ENCODE measurements at places on chromosomes 1 and 21. TPM values are rescaled to one million over a fixed set of nuclear protein-coding genes. Genes with fewer than 3 reads are reported as not detected.

- H3K27me3 ChIP-seq: no peaks in the 10 kb centered on the region
- H3K4me1 ChIP-seq: no peaks in the 10 kb centered on the region
- no peak overlapping the region for H3K4me3 ChIP-seq
- H3K36me3 ChIP-seq: no peaks in the 10 kb centered on the region
These were observed 179.9 kb downstream of the NPHP4 start for GRCh38 chr1:5812295-5812694.

DNA sequence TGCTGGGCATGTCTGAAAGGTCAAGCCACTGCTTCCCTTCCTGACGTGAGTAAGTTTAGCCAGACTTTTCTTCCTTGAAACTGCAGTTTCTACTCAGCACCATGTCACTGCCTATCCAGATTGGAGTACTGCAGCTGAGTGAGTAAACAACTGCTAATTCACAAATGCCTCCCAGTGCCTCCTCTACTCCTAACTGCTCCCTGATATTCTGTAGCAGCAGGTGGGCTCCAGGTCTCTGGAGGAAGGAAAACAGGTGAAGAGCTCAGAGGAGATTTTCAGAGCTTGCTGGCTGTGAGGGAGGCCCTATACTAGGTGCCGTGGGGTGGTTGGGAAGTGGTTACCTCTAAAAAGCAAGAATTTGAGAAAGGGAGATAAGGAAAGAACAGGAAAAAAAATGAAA, 96.5 kb downstream of the KIF14 start:
- no peak overlapping the region for H3K4me3 ChIP-seq
- H3K36me3 ChIP-seq: no peaks in the 10 kb centered on the region
- no peaks in the 10 kb centered on the region for H3K4me1 ChIP-seq
- no peaks in the 10 kb centered on the region for H3K27me3 ChIP-seq
- H3K27ac ChIP-seq: no peak overlapping the region
- no peak for DNase-seq

GRCh38 chr1:175890958-175891357, 147.6 kb upstream of the TNR start:
- no peak overlapping the region for H3K4me3 ChIP-seq
- no peak overlapping the region for H3K27ac ChIP-seq
- H3K4me1 ChIP-seq: no peaks in the 10 kb centered on the region
- H3K27me3 ChIP-seq: no peaks in the 10 kb centered on the region
- no peak for DNase-seq

- H3K27ac ChIP-seq: peak overlapping the region; percentile 41
- H3K4me3 ChIP-seq: no peak overlapping the region
- H3K36me3 ChIP-seq: peaks cover 18% of the 10 kb centered on the region
- no peak for DNase-seq
- H3K27me3 ChIP-seq: no peaks in the 10 kb centered on the region
- H3K4me1 ChIP-seq: peaks cover 57% of the 10 kb centered on the region
These were observed 2.5 kb upstream of the OLFML3 start for GRCh38 chr1:113976609-113977278.

DNA sequence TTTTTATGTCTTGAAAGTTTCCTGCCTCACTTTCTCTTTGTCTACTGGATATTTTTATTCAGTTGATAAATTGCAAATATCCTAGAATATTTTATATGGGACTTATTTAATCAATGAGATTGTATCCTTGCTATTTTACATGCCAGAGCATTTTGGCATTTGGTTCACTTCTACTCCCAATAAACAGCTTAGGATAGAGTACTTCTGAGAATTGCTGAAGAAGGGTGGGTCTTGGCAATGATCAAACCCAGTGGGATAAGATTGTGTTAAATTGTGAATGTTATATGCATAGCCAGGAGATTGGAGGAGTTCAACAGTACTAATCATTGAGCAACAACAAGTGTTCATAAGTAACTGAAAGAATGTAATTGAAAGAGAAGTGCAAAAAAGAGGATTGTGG, 60.1 kb downstream of the SDCCAG8 start:
- no peak overlapping the region for H3K4me3 ChIP-seq
- H3K27me3 ChIP-seq: no peaks in the 10 kb centered on the region

The SPRR2F gene
- not detected for total RNA-seq
